ENCODE measurements at places on chromosomes 5 and 9. TPM values are rescaled to one million over a fixed set of nuclear protein-coding genes. Genes with fewer than 3 reads are reported as not detected.

CCDC112 gene
- total RNA-seq, result 12.9 TPM

DNA sequence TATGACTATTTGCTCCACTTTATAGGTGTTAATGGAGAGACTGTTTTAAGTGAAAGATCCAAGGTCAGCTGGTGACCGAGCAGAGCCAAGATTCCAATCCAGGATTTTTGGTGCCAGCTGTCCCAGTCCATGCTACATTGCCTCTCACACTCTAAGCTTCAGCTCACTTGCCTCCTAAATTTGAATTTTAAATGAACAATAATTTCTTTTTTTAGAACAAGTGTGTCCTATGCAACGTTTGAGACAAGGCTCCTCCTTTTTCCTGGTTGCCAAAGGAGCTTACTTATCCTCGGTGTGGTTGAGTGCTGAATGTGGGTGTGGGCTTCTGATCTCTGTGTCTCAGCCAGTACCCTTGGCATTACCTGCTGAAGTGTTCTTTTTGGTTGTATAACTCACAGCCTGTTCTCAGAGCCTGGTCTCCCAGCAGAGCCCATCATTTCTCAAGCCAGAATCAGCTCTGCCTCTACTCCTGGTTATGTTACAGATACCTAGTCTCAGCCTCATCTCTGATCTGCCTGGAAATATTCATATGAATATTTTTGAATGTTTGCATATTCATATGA lies 4.0 kb upstream of the PRRC1 start:
- no peak for DNase-seq
- no peaks in the 10 kb centered on the region for H3K36me3 ChIP-seq
- no peak overlapping the region for H3K27ac ChIP-seq
- no peak overlapping the region for H3K4me3 ChIP-seq
- no peaks in the 10 kb centered on the region for H3K27me3 ChIP-seq

DNA sequence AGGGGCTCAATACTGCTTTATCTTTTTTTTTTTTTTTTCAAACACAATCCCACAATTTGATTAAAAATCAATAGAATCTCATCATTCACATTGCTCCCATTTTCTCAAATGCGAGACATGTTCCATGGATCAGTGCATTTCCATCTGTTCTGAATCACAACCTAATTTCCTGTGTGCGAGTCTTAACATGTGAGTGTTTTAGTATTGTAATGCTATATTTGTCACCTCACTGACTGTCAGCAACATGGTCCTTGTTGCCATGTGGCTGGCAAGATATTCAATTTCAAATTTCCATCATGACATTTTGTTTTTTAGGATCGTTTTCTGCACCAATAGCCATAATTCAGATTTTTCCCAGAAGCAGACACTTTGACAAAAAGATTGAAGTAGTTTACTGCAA lies 233.2 kb upstream of the PRDM9 start:
- H3K4me3 ChIP-seq, result no peak overlapping the region
- no peaks in the 10 kb centered on the region for H3K4me1 ChIP-seq
- no peaks in the 10 kb centered on the region for H3K36me3 ChIP-seq
- H3K27me3 ChIP-seq, result no peaks in the 10 kb centered on the region
- no peak for DNase-seq

GRCh38 chr5:139744471-139745131 lies 51.0 kb upstream of the PSD2 start:
- peaks cover 2% of the 10 kb centered on the region for H3K27me3 ChIP-seq
- no peaks in the 10 kb centered on the region for H3K36me3 ChIP-seq
- H3K27ac ChIP-seq, result no peak overlapping the region
- no peak overlapping the region for H3K4me3 ChIP-seq
- no peak for DNase-seq

DNA sequence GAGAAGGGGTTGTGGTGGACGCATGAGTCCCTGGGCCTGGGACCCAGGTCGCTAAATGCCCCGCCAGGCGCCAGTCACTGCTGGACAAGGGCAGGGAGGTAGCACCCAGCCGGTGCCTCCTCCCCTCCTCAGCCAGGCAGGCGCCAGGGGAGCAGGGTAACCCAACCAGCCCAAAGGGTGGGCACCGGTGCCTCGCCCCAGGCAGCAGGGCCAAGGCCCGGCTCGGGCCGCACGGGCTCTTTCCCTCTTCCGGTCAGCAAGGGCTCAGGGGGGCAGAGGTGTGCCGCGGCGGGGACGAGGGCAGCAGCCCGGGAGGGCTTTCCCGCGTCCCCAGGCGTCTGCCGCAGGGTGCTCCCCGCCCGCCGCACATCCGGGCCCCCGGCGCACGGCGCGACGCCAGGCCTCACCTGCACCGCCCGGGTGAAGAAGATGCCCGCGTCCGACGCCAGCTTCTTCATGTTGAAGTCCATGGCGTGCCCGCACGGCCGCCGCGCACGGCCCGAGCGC lies 393 bp downstream of the SH3GLB2 start:
- H3K27ac ChIP-seq, result peak overlapping the region; percentile 51
- H3K36me3 ChIP-seq, result no peaks in the 10 kb centered on the region
- peak overlapping the region; percentile 54 for H3K4me3 ChIP-seq
- peaks cover 9% of the 10 kb centered on the region for H3K4me1 ChIP-seq
